Amygdala (tissue), 56 donors: ENCODE measurements at places on chromosomes 7 and 10.

GRCh38 chr7:90825779-90826178, 229.7 kb downstream of the CDK14 start:
- DNase-seq = no peak

DNA sequence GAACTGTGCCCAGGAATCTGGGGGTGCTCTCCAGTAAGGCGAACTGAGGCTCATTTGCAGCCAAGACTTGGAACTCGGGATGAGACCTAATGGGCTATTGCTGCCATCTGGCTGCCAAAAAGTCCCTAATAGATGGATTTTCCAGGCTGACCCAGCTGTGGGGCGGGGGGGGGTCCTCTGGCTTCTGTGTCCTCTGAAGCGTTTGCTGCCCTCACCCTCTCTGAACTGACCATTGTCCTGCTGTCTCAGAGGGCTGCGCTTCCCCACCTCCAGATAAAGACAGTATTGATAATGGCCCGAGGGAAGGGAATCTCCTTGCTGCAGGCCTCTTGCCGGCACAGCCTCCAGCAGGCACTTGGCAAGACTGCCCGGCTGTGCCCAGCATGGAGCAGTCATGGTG, 46.6 kb downstream of the CLEC2L start:
- DNase-seq = peak; percentile 78

DNA sequence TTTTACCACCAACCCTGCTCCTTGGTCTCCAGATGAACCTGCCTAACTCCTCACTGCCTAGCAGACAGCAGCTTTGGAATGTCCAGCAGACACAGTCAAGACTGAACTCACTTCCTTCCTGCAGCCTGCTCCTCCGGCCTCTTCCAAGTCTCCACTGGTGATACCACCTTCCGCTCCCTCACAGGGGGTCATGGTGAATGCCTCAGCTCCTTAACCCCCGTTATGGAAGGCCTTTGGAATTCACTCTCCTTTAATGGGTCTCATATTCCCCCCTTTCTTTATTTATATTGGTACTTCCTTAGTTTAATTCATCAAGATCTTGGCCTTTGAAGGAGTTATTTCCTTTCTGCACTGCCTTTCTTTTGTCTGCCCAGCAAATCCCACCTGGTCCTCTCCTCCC, 44.9 kb upstream of the ZNF32 start:
- no peak for DNase-seq

DNA sequence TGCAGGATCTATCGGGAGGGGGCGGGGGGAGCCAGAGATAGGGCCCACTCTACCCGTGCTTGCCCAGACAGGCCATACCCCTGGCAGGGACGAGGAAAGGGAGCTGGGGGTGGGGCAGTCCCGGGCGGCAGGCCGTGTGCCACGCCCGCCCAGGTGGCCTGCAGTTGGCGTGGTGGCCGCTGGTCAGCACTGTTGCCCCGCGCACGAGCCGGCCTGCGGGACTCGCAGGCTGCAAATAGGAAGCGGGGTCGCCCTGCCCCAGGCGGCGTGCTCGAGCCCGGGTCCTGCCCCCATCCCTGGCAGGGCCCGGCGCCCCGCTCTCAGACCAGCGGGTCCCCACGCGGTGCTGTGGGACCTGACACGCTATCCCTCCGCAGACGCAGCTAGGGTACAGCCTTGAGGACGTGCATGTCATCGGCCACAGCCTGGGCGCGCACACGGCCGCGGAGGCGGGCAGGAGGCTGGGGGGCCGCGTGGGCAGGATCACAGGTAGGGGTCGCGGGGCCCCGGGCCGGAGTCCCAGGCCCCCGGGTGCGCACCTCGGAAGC, 6.7 kb downstream of the PNLIPRP2 start:
- DNase-seq = no peak

DNA sequence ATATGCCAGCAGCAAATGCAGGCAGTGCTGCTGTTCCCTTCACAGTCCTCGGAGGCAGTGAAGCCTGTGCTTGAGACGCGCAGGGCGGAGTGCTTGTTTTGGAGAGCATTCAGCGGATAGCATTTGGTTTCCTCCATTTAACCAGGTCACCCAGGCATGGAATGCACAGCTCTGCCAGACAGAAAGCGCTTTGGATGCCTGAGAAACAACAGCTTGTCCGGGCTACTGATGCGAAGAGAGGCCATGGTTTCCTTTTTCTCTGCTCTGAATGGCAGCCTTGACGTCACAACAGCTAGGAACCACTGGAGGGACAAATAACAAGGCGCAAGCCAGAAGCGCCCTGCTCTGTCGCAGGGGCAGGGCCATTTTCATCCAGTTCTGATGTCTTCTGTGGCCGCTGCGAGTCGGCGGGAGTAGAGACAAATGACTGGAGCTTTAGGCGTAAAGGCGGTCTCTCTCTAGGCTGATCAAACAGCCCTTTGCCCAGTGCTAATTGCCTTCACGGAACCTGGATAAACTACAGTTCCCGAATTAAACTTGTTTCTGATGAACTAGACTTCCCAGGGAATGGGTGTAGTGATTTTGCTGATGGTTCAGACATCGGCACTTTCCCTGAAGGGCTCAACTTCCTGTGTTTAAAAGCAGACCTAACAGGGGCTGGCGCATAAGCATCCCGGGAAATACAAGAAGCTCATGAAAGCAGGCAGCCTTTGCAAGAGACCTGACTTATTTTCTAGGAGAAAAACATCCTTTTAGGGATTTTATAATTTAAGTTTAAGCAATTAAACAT, 187.6 kb upstream of the KLF14 start:
- peak; percentile 82 for DNase-seq

DNA sequence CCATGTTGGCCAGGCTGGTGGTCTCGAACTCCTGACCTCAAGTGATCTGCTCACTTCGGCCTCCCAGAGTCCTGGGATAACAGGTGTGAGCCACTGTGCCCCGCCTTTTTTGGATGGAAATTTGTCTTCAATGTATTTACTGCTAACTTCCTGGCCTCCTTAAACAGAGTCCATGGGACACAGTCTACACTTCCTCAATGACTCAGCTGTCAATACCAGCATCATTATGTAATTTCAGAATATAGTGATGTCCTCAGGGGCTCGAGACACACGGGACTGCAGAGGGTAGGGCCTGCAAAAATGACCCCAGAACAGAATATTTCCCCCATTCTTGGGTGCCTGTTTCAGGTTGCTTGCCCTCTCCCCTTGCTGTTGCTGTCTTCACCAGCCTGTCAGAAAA, 31.1 kb downstream of the CAMK2G start:
- DNase-seq = no peak

DNA sequence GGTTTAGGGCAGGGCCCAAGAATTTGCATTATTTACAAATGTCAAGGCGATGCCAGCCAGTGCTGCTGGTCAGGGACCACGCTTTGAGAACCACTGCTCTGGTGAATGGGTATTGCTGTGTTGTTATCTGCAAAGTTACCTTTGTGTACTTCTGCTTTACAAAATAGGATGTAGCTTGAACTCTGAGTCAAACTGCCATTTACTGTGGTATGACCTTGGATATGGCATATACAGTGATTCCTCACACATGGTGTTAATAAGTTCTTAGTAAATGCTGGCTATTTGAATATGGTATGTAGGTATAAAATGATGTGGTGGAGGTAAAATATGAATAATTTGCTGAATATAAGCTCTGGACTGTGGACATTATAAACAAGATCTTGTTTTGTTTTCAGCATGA, 148.9 kb downstream of the AUTS2 start:
- no peak for DNase-seq

DNA sequence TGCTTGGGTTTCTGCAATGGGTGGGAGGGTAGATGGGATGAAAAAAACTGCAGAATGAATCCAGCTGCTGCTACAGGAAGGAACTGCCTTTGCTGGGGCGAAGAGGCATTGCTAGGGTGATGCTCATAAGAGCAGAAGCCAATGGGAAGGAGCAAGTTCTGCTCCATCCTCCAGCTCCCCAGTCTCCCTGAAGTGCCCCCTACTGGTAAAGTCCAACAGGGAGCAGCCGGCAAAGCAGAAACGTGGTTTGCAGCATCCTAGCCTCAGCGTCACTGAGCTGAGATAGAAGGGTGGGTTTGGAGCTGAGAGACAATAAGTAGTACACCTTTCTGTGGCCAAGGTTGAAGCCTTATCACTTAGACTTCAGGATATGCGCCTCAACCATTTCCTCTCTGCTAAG, 220.5 kb downstream of the CCSER2 start:
- DNase-seq = no peak

DNA sequence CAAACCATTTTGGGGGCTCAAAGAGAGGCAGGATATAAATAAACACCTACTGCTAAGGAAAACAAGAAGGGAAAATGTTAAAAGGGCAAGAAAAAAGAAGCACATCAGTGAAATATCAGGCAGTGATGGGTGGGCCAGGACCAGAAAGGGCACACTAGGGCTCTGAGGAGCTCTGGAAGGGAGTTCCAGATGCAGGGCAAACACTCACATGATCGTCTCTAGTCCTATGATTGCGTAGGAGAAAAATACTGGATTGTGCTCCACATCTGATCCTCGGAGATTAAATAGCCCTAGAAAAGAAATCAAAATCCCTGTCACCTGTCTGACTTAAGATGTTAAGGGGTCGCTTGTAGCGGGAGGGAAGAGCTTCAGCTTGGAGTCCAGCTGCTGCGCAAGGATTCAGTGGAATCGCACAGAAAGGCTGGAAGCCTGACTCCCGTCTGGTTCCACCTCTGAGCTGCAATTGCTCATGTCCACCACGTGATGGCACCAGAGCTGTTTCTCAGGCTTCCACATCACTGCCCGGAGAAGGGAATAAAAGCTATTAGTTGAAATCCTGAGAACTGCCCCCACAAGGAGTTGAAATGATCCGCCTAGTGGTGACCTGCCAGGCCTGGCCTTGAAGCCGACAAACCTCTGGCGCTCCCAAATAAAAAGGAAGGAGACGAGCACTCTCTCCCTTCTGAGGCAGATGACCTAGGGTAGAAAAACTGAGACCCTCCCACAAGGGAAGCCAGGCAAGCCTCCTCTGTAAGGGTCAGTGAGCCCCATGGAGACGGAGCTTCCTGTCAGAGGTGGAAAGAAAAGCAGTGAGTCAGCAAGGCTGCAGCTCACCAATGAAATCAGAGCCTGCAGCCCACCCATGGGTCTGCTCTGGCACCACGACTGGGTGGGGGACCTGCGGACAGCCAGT, 39.2 kb downstream of the XPNPEP1 start:
- peak; percentile 79 for DNase-seq

GRCh38 chr10:52951824-52952223, 179.2 kb upstream of the MBL2 start:
- DNase-seq = no peak

- DNase-seq = peak; percentile 73
Measured at GRCh38 chr10:79403441-79404230, 41.8 kb downstream of the ZCCHC24 start.

DNA sequence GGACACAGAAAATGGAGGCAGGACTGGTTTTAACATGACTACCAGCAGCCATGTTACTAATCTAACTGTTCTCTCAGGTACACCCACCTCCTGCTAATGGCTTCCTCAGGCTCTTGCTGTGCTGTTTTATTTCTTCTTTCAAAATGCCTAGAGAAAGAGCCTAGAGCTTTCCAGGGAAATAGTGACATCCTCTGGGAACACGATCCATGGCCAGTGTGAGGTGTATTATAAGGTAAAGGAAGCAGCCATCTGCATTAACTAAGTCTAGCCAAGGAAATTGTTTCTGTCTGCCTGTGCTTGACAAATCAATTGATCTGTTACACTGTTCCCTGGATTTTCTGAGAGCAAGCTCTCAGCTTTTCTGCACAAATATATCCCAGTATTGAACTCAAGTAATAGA, 42.2 kb upstream of the AOAH start:
- DNase-seq = no peak

DNA sequence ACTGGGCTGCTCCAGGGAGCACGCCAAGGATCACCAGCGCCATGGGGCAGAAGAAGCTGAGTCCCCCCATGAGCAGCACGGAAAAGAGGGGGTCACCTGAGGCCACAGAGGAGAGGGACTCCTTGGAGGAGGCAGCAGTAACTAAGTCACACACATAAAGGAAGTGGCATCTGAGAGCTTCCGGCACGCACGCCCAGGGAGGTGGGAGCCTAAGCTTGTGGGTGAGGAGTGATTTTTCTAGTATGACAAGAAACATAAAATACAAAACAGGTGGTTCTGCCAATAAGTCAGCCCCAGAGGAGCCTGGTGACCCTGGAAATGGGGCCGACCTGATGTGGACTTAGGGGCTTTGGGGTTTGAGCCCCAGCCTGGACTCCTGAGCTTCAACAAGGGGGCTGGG, 60.8 kb downstream of the CARD11 start:
- no peak for DNase-seq

DNA sequence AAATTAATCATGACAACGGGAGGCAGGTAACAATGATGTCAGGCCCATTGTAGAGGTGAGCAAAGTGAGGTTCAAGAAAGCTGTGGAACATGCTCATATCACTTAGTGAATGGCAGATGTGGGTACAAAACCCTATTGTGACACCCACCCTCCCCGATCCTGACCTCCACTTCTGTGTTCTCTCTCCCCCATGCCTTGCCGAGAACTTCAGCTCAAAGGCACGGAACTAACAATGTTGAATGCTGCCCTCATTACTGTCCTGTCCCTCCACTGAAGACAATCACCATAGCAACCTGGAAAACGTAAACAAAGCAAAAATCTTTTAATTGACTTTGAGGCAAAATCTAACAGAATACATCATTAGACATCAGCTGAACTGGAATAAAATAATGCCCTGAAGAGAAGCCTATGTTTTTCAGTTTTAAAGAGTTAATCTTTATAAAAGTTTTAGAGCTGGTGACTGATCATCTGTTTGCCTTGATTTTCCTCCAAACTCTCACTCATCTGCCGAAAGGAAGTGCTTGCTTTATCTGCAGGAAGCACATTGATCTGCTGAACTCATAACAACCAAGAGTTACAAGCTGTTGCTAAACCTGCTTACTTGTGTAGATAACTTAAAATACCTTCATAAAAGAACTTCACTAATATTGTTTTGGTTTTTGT, 133.6 kb downstream of the CUBN start:
- no peak for DNase-seq

GRCh38 chr10:5774987-5775620, 38.1 kb downstream of the GDI2 start:
- no peak for DNase-seq

DNA sequence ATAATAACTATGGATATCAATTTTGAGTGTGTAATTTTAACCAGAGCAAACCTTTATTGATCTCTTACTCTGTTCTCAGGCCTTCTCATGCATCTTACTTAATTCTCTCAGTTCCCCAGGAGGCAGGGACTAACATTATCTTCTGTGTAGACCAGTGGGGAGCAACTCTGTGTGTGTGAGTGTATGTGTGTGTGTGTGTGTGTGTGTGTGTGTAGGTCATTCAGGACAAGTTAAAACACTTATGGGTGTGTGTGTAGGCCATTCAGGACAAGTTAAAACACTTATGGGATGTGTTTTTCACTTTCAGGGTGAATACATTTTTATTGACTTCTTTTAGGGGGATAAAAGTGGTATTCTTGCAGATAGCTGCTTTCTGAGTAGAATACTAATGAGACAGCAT, 145.0 kb downstream of the ADAM12 start:
- no peak for DNase-seq

GRCh38 chr7:69764147-69764546, 165.9 kb downstream of the AUTS2 start:
- DNase-seq = no peak

- DNase-seq = no peak
Measured at GRCh38 chr10:35907548-35907947, 265.5 kb upstream of the FZD8 start.

GRCh38 chr10:102832987-102833386, 4.2 kb downstream of the CYP17A1 start:
- DNase-seq = no peak
